ENCODE measurements at places on chromosomes 6 and 20. TPM values are rescaled to one million over a fixed set of nuclear protein-coding genes. Genes with fewer than 3 reads are reported as not detected.

LST1 gene
- 10.2 TPM for total RNA-seq

PXDC1 gene
- 18.9 TPM for total RNA-seq

ECT2L gene
- total RNA-seq = 2.8 TPM

PSORS1C1 gene
- 1.4 TPM for total RNA-seq

PSMB9 gene
- 16.9 TPM for total RNA-seq
